ENCODE measurements at places on chromosomes 5 and 9.

DNA sequence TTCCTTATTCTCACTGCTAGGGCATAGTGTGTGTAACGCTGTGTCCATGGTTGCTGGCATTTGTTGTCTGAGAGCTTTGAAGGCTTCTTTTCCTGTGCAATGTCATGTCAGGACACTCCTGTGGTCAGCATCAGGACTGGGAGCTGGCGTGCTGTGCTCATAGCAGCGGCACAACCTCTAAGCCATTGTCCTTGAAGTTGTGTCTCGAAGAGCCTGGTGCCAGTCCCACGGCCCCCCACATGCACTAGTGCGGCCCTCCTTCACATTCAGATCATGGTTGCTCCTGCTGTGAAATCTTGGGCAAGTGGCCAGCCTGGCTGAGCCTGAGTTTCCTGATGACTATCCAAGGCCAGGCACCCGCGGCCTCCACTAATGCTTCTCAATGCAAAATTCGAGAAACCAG is 32.4 kb downstream of the PDZD2 start:
- DNase-seq = no peak

DNA sequence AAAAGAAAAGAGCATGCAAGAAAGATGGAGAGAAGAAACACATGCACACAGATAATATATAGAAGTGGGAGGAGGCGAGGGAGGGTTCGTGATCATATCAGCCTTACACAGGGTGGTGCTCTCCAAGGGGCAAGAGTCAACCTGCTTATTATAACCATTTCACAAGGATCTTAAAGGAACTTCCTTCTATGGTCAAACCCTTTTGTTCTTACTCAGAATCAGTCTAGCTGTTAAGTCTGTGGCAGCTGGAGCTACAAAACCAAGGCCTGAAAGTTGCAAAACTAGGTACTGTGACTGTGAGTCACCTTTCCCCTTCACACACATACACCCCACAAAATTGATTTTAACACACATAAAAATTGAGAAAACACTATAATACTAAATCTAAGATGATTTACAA is 18.5 kb upstream of the ERMP1 start:
- no peak for DNase-seq

- DNase-seq = peak; percentile 87
These were observed 106.3 kb upstream of the SSBP2 start for GRCh38 chr5:81856948-81857928.

- DNase-seq = no peak
These were observed 145.6 kb downstream of the DAB2IP start for GRCh38 chr9:121797081-121797480.

GRCh38 chr5:173848986-173849596 is 39.1 kb upstream of the CPEB4 start:
- DNase-seq = no peak

GRCh38 chr9:86282979-86283535 is 719 bp upstream of the ISCA1 start:
- DNase-seq = no peak

GRCh38 chr5:96788112-96788749 is 19.5 kb downstream of the ERAP1 start:
- DNase-seq = no peak

GRCh38 chr9:83959061-83959460 is 21.0 kb downstream of the HNRNPK start:
- DNase-seq = peak; percentile 50

- DNase-seq = no peak
These were observed 250.3 kb downstream of the TUSC1 start for GRCh38 chr9:25427898-25428297.

- DNase-seq = no peak
These were observed 11.4 kb upstream of the GDA start for GRCh38 chr9:72137697-72138365.

DNA sequence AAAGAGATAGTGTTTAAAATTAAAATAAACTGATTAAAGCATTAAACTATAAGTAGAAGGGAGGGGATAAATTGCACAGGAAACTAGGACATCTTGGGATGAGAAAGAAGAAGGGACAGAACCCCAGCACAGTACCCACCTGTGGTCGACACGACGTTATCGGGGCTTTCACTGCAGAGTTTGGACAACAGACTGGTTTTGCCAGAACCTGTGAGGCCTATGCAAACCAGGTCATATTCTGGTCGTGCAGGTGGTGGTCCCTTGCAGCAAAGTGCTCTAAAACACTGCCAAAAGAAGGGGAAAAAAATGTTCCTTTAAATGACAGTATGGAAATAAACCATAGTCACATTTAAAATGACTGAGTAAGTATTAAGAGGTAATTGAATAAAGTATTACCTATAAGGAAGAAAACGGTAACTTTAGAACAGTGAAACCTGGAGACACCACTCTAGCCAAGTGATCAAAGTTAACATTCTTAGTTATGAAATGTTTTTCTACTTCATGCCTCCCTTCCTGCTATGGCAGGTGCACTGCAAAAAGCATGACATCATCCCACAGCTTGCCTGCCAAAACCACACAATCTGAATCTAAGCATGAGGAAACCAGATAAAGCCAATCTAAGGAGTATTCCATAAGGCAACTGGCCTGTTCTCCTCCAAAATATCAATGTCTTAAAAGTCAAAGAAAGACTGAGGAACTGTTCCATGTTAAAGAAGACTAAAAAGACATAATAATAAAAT is 138.6 kb downstream of the ARL15 start:
- DNase-seq = peak; percentile 85

DNA sequence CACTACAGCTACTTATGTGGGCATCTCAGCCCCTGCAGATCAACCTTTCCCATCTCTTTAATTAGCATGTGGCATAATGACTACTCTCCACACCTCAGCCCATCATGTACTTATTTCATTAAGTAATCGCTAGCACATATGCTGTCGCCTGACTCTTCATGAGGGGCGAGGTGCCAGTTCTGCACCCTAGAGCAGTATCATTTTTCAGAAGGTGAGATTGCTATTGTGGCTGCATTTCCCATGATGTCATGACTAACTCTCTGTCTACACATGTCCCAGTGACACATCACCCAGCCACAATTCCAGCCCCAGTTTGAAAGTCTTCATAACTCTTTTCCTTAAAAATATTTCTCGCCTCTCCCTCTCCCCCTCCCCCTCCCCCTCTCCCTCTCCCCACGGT is 7.6 kb upstream of the F2RL1 start:
- DNase-seq = no peak

DNA sequence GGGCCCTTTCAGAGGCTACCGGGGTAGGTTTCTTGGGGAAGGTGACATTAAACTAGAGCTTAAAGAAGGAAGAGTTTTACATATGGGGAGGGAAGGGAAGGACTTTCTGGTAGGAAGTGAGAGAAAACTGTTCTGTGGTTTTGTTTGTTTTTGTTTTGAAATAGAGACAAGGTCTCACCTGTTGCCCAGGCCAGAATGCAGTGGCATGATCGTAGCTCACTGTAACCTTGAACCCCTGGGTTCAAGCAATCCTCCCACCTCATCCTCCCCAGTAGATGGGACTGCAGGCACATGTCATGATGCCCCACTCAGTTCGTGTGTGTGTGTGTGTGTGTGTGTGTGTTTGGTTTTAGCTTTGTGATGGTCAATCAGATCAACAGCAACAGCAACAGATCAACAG is 37.4 kb upstream of the CNOT6 start:
- DNase-seq = no peak

GRCh38 chr5:25056836-25057235 is 412.1 kb upstream of the CDH10 start:
- no peak for DNase-seq

GRCh38 chr5:137957948-137958347 is 68.7 kb downstream of the PKD2L2 start:
- DNase-seq = no peak

DNA sequence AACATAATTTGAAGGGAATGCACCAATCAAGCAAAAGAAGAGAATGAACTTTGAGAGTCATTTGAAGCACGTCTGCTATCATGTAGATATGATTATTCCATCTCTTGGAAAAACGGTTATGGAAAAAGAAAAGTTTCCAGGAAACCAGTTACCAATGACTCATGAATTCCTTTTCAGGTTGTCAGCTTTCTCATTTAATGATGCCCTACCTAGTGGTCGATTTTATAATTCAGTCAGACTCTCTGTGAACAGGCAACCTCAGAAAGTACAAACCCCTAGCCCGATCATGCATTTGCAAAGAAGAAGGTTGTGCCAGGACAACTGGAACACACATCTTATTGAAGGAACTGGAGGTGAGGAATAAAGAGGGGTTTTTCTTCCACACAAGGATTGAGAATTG is 355.1 kb upstream of the GRIA1 start:
- DNase-seq = no peak

GRCh38 chr5:147216552-147217154 is 18.2 kb upstream of the STK32A start:
- peak; percentile 49 for DNase-seq

DNA sequence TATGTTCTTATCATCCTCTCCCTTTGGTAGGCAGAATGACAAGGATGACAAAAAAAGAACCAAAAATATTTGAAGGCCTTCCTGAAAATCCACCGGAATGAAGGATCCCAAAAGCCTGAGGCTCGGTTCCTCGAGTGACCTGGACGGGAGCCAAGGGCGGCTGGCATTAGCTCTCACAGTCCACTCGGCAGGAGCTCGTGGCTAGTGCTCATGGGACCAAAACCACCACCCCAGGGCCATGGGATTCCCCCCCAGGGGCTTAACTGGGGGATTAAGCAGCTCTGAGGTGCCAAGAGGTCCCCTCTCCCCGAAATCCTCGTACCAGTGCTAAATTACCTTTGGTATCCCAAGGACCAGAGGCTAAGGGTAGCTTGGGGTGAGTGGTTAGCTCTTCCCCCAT is 586 bp upstream of the PDZD2 start:
- no peak for DNase-seq

GRCh38 chr5:370959-371810 is 49.7 kb downstream of the AHRR start:
- DNase-seq = no peak

- no peak for DNase-seq
These were observed 320.0 kb downstream of the ENC1 start for GRCh38 chr5:74320526-74320925.

- DNase-seq = no peak
These were observed 465.7 kb downstream of the DTWD2 start for GRCh38 chr5:118522626-118523025.

GRCh38 chr9:126499005-126499910 is 114.5 kb upstream of the LMX1B start:
- DNase-seq = no peak

DNA sequence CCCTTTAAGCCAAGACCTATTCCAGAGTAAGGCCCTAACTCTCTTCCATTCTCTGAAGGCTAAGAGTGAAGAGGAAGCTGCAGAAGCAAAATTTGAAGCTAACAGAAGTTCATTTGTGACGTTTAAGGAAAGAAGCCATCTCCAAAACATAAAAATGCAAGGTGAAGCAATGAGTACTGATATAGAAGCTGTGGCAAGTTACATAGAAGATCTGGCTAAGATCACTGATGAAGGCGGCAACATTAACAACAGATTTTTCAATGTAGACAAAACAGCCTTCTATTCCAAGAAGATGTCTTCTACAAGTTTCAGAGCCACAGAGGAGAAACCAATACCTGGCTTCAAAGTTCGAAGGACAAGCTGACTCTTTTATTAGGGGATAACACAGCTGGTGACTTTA is 1143.4 kb downstream of the CDH12 start:
- DNase-seq = no peak

- DNase-seq = no peak
These were observed 141.7 kb upstream of the PRLR start for GRCh38 chr5:35371951-35372426.
